ELR (cell line): ENCODE measurements at places on chromosomes 1 and 21.
A peak's percentile ranks its signal among the peaks of the same experiment; 100 is the strongest.

DNA sequence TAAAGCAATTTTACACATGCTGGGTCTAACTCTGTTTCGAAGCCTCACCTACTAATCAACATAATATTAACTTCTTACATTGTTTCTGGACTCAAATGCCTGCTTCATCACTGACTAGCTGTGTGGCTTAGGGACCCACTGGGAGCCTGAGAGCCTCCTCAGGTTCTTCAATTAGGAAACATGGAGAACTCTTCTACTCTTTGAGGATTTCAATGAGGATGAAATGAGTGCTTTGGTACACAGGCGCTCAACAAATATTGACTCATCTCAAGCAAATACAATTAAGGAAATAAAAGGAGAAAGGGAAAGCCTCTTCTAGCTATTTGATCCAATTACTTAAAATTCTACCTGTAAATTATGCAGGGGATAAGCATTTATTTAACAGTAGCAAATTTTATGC is 84.4 kb upstream of the JAK1 start:
- DNase-seq: no peak

- peak; percentile 86 for DNase-seq
These were observed 27.5 kb upstream of the SLC44A3 start for GRCh38 chr1:94792473-94793295.

- peak; percentile 47 for DNase-seq
These were observed 4.6 kb downstream of the MYCL start for GRCh38 chr1:39896909-39897685.

GRCh38 chr1:160834945-160835565 is 27.6 kb downstream of the CD244 start:
- peak; percentile 51 for DNase-seq

DNA sequence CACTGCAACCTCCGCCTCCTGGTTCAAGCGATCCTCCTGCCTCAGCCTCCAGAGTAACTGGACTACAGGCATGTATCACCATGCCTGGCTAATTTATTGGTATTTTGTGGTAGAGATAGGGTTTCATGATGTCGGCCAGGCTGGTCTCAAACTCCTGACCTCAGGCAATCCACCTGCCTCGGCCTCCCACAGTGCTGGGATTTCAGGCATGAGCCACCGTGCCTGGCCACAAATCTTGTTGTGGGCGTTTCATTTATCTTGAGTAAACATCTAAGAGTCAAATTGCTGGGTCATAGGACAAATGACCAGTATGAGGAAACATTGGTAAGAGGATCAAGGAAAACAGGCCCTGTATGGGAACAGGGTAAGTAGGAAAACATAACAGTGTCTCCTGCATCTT is 17.9 kb downstream of the TMEM200B start:
- DNase-seq: peak; percentile 12

- DNase-seq: peak; percentile 60
These were observed 239.6 kb upstream of the FGGY start for GRCh38 chr1:59057211-59057694.

DNA sequence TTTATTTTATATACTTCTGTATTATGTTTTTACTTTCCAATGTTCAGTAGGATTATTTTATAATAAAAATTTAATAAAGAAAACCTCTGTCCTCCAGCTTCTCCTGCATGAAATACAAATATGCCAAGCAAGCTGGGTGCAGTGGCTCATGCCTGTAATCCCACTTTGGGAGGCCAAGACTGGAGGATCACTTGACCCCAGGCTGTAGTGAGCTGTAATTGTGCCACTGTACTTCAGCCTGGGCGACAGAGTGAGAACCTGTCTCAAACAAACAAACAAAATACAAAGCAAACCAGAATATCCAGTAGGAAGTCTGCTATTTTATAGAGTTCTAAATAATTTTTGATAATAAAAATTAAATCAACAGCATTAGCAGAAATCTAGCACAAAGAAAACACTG is 168.8 kb downstream of the EIF4G3 start:
- no peak for DNase-seq

- DNase-seq: peak; percentile 19
These were observed 86.7 kb downstream of the FMN2 start for GRCh38 chr1:240178366-240178765.

DNA sequence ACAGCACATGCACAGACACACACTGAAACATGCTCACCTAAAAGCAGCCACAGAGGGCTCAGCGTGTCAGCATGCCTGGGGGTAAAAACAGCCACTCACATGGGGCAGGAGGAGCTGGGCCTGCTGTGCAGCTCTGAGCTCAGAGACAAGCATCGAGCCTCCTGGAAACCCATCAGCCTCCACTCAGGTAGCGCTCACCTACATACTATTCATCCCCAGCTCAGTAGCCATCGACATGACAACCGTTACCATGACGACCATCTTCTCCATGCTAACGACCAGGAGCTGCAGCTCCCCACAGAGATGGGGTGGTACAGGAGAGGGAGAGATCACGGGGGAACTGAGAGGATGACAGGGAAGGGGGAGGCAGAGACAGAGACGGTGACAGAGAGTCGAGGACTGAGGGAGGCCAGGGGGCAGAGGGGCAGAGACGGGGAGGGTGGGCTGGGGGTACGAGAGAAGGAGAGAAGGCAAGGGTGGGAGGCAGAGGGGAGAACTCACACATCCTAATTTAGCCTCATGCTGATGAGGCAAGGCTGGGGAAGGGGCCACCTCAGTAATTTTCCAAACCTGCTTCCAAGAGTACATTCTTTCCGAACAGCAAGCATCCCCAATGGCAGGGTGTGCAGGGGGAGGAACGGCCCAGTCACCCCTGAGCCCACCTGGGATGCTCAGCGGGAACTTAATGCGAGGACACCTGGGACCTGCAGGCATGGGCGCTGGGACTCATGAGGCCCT is 28.4 kb downstream of the SDC3 start:
- DNase-seq: peak; percentile 25

GRCh38 chr1:17168091-17168876 is 36.6 kb upstream of the PADI1 start:
- peak; percentile 95 for DNase-seq

- DNase-seq: no peak
These were observed 113.9 kb upstream of the ZNF648 start for GRCh38 chr1:182175361-182175931.

GRCh38 chr1:236147521-236148469 is 5.5 kb downstream of the GPR137B start:
- DNase-seq: no peak

GRCh38 chr1:169509354-169509753 is 23.6 kb upstream of the SLC19A2 start:
- DNase-seq: peak; percentile 6
